Stimulated activated CD4-positive, alpha-beta T cell treated with anti-CD3 and anti-CD28 coated beads, Interleukin-12 subunit alpha, Interleukin-12 subunit beta, amount 100 ng/mL, for 24 hours (primary cell): ENCODE measurements at places on chromosomes 11 and 22.

DNA sequence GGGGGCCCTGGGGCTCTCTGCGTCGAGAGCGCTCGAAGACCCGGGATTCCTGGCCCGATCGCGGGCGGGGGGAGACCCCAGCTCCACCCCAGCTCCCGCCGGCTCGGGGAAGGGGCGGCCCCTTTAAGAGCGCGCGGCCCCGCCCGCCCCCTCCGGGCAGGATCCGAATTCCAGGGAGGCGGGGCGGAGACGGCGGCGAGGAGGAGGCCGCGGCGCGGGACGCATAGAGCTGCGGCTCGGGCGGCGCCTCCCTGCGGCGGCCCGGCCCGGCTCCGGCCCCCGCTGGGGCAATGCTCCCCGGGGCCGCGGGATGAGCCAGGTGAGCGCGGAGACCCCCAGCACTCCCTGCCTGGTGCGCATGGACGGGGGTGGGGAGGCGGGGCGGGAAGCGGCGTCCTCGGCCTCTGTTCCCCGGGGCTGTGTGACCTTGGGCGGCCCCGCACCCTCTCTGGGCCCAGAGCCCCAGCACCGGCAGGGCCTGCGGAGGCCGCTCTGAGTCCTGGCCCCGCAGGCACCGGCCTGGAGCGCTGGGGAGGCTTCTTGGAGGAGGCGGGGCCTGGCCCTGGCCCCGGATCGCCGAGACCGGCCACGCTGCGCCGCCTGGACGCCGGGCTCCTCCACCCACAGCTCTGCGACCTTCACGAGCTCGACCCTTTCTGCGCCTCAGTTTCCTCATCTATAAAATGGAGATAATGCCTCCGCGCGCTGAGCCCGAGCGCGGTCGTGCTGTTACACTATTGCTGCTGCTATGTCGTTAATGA is 565 bp downstream of the GAS2L1 start:
- DNase-seq: no peak

DNA sequence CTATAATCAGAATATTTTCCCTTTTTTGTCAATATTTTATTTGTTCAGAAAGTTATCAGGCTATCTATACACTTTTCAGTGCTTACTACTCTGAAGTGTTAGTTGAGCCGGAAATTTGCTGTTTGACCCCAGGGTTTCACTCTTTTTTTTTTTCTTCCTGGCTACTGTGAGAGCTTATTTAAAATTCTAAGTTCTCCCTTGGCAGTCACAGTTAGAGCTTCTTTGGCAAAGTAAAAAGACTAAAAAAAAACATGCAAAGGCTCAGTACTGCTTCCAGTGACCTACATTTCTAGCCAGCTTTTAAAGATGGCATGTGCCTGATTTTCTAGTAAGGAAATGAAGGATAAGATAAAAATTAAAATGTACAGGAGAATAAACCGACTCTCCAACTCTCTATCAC is 48.4 kb downstream of the ELP4 start:
- DNase-seq: no peak

DNA sequence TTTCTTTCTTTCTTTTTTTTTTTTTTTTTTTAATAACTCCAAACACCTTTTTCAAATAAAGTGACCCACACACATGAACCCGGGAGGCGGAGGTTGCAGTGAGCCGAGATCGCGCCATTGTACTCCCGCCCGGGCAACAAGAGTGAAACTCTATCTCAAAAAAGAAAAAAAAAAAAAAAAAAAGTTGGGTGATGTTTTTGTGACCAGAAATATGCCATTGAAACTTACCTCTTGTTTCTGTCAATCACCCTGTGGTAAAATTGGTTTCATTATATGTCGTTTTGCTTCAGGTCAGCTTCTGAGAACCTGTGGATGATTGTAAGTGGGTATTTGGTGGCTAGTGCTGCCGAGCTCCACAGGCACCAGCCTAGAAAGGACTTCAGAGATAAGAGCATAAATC is 238.8 kb downstream of the TBC1D22A start:
- DNase-seq: no peak

- no peak for DNase-seq
Measured at GRCh38 chr22:32695451-32695891, 106.0 kb upstream of the TIMP3 start.

DNA sequence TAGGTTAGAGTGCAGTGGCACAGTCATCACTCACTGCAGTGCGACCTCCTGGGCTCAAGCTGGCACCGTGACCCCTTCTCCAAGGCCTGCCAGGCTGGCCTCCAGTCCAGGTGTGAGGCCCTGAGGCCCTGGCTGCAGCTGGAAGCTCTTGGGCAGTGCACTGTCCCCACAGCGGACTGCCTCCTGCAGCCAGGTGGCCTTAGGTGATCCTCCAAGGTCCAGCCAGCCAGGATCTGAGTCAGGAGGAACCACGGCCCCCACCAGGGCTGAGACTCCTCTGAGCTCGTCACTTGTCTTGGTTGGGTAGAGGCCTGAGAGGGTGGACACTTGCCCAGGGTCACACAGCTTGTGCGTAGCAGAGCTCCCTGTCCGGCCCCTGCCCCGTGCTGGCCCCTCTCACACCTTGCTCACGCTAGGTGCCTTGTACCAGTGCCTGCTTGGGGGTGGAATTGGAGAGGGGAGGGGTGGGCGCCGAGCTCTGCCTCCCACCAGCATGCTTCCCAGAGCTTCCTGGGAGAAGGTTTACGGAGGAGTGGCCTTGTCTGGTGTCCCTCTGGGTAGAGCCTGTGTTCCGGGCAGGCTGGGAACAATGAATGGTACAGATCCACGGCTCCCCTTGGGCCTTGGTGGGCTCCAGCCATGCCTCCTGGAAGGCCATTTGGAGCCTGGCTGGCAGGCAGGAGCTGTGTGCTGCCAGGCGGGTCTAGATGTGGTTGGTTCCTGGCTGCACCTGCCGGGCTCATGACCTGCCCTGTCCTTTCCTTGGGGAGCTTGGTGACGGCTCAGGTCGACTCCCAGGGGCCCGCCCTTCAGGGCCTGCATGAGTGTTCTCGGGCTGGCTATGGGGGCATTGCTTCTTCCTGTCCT is 20.6 kb downstream of the KCNQ1 start:
- no peak for DNase-seq

DNA sequence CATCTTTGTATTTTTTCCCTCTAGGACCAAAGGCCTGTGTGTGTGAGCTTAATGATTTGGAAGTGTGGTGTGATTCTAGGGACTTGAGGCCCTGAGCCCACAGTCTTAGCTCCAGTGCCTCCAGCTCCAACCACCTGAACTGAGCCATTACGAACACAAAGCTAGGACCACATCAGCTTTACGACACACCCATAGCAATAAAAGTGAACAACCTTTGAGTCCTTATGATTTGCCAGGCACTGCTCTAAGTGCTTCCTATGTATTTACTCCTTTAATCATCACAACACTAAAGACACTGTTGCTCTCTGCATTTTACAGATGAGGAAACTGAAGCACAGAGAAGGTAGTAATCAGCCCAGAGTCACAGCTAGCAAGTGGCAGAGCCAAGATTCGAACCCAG is 126.4 kb downstream of the EHF start:
- DNase-seq: no peak

GRCh38 chr11:61817471-61818202 is 834 bp upstream of the FADS1 start:
- DNase-seq: no peak

- DNase-seq: no peak
Measured at GRCh38 chr11:42013656-42014201, 554.3 kb upstream of the LRRC4C start.

GRCh38 chr22:30865656-30866055 is 102.9 kb downstream of the MORC2 start:
- DNase-seq: no peak

GRCh38 chr22:17944256-17944655 is 80.1 kb downstream of the MICAL3 start:
- DNase-seq: no peak

DNA sequence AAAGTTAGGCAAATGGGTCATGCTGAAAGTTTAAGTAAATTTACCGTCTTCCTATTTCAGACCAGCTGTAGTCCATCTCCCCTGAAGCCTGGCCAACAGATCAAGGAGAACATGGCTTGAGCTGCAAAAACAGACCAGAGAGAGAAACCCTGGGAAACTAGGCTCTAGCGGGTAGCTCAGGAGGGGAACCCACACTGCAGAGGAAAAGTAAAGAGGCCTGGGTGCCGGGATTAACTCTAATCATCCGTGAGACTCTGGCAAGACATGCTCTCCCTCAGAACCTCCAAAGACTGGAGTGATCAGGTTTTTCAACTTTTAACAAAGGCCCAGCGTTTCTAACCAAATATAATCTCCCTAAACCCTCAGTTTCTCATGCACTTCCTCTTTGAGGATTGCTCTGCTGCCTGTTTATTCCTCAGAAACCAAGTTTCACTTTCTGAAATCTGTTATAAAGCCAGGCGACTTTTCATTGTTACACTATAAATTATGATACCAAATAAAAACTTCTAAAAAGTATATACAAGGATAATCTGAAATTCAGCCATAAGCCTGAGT is 67.5 kb downstream of the GAB2 start:
- no peak for DNase-seq

GRCh38 chr11:62856333-62856895 is 17.0 kb upstream of the WDR74 start:
- DNase-seq: no peak

DNA sequence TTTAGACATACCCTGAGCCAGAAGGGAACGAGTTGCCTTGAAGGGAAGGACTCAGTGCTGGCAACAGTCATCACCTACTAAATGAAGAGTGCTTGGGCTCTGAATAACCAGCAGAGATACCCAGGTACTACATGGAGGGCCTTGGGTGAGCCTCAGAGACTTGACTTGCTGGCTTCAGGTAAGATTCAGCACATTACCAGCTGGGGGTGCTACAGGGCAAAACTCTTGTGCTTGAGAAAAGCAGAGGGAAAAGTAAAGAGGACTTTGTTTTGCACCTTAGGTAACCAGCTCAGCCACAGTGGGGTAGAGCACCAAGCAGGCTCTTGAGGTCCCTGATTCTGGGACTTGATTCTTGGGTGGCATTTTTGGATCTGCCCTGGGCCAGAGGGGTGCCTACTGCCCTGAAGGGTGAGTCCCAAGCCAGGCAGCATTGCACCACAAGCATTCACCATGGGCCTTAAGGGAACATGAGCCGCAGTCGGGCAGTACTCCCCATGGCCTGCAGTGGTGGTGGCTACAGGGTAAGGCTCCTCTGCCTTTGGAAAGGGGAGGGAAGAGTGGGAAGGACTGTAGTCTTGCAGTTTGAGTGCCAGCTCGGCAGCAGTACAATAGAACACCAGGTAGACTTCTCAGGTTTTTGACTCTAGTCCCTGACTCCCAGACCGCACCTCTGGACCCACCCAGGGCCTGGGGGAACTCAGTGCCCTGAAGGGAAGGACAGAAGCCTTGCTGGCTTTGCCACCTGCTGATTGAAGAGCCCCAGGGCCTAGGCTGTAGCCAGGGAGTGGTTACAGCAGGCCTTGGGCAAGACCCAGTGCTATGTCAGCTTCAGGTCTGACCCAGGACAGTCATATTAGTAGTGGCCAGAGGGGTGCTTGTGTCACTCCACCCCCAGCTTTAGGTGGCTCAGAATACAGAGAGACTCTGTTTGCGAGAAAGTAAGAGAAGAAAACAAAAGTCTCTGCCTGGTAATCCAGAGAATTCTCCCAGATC is 22.7 kb upstream of the PLEKHA7 start:
- no peak for DNase-seq

DNA sequence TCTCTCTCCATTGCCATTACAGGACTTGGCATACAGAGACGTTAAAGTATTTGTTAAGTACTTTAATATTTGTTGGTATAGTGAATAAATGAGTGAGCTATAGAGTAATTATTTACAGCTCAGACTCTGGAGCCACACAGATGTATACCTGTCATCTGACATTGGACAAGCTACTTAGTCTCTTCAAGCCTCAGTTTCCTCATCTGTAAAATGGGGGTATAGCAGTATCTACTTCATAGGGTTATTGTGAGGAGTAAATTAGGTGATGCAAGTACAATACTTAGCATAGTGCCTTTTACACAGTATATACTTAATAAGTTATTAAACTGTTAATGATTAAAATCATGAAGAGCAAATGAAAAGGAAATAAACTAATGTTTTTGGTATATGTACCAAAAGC is 203.2 kb downstream of the NAV2 start:
- no peak for DNase-seq

- DNase-seq: no peak
Measured at GRCh38 chr11:83159902-83160865, 3.3 kb downstream of the PCF11 start.

DNA sequence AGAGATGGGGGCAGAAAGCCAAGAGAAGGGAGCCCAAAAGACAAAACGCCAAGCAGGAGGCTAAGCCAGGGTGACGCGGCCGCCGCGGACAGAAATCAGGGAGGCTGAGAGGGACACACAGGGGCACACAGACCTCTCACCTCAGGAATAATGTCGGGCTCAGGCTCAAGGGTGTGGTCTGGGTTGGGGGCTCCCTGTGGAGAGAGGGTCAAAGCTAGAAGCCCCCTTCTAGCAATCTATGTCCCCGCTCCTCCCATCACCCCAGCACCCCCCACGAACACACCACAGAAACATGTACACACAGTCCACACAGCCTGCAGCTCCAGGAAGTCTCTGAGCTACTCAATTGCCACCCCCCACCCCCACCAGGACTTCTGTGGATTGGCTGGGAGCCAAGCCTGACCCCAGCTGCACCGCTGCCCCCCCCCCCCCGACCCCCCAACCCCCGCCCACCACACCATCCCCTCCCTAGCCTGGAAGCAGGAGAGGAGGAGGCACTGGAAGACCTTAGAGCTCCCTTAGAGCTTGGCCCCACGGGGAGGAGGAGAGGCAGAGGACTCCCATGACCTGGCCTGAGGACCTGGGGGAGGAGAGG is 6.9 kb downstream of the BCL9L start:
- DNase-seq: no peak

DNA sequence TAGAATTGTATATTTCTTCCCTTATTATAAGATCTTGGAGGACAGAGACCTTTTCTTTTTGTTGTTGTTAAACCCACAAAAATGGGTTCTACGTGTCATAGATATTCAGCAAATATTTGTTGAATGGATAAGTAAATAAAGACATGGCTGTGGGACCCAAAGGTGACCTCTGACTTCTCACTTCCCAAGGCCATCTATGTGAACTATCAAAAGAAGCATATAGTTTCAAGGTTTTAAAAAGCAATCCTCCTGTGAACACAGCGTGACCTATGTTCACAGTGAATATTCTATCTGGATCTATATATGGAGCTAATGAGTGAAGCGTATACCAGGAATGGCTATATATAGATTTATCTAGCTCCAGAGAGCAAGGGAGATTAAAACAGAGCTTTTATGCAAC is 312.8 kb upstream of the C11orf87 start:
- DNase-seq: no peak

DNA sequence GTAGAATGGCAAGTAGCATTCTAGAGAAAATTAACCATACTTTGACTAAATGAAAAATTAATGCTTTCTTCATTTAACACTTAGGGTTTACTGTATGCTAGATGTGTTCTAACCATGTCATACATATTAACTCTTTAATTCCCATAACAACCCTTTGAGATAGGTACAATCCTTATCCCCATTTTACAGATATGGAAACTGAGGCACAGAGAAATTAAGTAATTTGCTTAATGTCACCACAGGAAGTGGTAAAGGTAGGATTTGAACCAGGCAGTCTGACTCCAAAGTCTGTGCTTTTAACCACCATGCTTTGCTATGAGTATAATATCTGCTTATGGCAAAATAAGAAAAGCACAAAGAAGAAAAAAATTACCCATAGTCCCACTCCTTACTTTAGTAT is 59.5 kb downstream of the LIF start:
- no peak for DNase-seq
